ENCODE measurements at places on chromosomes 2 and 18.

- no peak for DNase-seq
These were observed 63.7 kb downstream of the COPS8 start for GRCh38 chr2:237149425-237149824.

DNA sequence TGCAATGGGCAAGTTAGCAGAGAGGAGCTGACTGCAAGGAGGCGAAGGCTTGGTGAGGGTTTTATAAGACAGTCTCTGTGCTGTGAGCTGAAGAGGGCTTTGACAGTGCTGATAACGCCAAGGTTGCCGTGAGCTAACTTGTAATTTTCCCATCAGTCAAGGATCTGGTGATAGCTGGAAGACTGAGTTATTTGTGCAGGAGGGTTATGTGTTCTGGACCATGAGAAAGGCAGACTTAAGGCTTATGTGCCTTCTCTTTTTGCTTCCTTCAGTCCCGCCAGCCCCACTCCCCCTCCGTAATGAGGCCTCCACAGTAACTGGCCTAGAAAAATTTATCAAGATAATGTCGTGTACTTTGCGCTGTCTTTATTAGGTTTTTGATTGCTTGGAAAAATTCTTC, 94.6 kb downstream of the RTP5 start:
- DNase-seq: no peak

GRCh38 chr2:26552641-26553374, 74.9 kb upstream of the OTOF start:
- no peak for DNase-seq

DNA sequence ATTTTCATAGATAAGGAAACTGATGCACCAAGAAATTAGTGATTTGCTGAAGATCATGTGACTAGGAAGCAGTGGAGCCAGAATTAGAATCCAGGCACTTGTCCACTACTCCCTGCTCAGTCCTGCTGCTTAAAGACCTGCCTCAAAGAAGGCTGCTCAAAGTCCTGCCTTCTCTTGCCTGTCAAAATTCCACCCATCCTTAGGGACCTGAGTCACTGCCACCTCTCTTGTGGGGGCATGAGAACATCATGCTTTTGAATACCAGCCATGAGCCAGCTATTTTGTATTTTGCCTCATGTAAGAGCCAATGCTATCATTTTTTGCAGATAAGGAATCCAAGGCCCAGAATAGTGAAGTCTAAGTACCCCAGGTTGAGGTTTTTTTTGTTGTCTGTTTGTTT, 47.1 kb downstream of the DDX1 start:
- DNase-seq: no peak

DNA sequence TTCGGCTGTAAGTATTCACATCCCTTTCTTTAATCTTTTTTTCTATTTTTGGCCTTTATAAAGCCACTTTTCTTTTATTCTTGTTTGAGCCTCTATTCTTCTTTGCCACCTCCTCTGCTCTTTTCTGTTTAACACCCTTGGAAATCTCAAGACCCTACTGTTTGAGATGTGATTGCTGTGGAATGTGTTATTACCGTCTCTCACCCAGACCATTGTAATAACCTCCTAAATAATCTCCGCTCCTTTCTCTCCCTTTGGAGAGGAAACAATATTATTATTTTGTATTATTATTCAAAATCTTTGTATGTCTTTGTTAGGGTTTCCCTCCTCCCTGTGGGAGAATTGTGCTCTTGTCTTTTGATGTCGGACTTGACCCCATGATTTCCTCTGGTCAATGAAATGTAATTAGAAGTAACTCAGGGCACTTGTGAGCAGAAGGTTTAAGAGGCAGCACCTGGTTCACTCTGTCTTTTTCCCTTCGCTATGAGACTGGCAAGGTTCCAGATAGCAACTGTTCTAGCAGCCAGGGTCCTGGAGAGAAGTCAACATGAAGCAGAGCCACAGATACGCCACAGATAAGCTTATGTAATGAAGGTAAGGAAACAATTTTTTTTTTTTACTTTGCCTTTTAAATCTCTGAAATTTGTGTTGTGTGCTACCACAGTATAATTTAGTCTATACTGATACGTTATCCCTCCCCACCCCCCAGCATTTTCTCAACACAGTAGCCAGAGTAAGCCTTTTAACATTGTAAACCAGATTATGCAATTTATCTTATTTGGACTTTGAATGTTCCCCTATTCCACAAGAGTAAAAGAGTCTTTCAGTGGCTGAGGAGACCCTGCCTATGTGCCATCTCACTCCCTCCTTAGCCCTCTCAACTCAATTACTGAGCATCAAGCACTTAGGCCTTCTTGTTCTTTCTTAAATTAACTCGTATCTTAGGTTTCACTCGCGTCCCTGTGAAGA, 601.2 kb upstream of the ZNF804A start:
- DNase-seq: no peak

GRCh38 chr2:190742431-190742830, 93.5 kb downstream of the NAB1 start:
- DNase-seq: no peak

DNA sequence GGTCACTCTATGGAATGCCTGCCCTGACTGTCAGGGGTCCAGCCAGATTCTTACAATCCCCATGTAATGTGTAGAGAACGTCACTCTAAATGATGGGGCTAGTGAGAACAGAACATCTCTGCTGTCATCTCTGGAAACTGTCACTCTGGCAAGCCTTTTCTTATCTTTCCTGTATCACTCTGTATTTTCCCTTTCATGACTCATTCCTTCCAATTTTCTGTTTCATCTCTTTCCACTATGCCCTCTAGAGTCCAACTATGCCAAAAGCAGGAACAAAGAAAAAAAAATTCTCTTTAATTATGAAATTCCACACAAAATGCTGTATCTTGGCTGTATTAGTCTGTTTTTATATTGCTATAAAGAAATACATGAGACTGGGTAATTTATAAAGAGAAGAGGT, 608.8 kb downstream of the ADCYAP1 start:
- DNase-seq: no peak

DNA sequence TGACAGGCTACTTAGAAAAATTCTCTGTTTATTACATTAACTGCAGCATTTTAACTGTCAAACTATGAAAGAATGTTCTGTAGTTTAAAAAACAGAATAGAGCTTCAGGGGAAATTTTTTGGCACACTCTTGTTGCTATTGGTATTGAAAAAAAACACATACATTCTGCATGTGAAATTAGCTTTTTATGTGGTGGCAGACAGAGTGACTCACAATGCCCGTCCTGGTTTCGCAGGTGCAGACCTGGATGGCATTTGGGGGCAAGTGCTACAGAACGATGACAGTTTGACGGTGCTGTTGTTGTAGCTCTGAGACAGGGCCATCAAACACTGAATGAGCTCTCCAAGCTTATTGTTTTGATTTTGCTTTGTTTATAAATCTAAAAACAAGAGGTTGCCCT, 105.0 kb upstream of the MAP3K20 start:
- peak; percentile 52 for DNase-seq

- DNase-seq: no peak
These were observed 223.4 kb upstream of the SMAD2 start for GRCh38 chr18:48153613-48154481.

DNA sequence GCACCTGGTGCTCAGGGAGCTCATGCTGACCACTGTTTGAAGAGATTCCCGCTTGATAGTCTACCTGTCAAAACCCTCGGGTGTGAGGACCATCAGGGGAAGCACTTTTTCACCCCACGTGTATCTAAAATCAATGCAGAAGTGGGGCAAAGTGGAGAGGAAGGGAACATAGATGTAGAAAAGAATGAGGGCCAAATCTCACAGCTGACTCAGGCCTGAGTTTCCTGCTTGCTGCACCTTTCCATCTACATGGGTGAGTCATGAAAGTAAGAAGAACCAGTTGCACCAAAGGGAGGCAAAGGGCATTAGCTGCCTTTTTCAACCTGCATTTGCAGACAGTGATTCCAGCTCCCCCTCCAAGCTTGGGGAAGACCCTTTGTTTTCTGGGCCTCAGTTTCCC, 100.2 kb upstream of the MYCN start:
- no peak for DNase-seq

DNA sequence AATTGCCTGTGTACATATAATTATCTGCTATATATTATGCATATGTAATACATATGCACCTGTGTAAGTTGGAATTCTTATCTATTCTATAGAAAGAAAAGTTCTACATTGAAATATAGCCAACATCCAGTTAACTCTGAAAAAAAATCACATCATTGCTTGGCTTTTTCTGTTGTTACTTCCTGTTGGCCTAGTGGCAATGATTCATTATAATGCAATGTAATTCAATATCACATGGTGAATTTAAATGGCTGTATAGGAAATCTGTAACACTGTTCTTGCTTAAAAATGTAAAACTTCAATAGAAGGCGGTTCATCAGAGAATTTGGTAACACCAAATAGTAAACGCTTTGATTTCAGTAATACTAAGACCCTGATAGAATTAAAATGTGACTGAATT, 44.5 kb upstream of the MAP4K3 start:
- DNase-seq: no peak

- DNase-seq: peak; percentile 41
These were observed 140.0 kb downstream of the MEIS1 start for GRCh38 chr2:66574701-66575624.

DNA sequence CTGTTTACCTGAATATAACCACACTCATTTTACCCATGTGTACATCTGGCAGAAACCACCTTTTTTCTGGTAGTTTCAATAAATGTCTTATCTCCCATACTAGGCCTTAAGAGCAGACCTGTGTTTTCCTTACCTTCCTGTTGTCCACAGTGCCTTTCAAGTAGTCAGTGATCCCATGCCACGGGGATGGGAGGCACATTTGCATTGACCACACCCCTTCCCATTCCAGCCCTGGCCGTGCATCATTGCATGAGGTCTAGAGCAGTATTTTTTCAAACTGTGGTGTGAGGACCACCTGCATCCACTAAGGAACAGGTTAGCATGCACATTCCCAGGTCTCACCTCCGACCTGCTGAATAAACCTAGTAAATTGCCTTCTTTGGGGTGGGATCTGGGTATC, 165.2 kb upstream of the FOSL2 start:
- no peak for DNase-seq

DNA sequence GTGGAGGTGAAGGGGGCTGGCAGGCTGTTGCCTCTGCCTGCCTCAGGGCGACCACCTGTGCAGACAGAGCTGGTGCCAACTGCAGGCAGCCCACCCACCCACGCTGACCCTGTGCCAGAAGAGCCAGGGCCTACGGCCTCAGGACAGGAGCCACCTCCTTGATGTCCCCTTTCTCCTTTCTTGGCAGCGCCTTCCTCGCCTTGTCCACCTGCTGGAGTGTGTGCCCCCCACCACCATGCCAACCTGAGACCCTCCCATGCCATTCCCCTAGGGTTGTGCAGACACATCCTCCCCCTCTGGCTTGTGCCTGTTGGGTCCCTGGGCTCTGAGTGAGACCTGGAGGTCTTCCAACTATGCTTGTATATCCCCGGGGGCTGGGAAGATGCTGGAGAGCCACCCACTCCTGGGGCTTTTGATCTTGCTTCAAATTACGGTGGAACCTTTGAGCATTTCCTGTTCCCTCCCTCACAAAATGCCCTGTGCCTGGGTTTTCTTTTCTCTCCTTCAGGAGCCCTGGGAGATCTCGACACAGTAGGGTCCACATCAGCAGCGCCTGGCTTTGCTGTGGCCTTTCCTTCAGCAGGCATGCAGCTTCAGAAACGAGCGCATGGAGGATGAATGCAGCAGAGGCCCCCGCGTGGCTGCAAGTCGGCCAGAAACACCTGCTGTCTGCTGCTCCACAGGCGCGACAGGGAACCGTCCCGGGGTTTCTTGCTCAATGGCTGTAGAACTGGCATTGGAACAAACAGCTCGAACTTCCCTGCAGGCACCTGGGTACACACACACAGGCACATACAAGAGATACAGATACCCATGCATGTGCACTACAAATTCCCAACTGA, 65.9 kb upstream of the SH3RF3 start:
- DNase-seq: no peak

DNA sequence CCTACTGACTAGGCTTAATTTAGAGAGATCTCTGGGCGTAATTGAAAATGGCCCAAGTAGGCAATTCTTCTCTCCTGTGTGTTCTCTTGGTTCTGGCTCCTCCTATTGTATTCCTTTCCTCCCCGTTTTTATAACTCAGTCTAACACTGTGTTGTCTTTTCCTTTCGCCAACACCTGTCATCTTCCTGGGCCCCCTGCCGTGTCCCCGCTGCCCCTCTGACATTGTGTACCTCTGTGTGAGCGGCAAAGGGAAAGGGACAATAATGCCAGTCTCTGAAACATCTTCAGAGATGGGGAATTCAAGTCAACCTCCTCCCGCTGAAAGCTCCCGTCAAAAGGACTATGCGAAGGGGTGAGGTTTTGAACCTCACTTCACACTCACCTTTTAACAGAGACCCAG, 210.9 kb downstream of the GBX2 start:
- no peak for DNase-seq

DNA sequence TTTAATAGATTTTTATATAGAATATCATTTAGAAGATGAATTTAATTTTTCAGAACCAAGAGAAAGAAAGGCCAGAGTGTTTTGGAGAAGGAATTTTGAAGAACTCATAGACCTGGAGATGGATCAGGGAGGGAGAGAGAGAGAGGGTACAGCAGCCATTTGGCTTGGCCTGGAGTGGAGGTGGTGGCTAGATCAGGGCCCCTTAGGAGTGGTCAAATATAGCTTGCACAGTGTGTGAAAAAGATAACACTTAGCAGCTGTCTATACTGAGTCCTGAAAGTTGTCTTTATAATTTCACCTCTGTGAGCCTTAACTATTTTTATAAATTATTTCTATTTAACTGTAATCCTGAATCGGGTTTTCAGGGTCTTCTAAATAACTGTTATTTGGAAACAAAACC, 38.8 kb upstream of the ACYP2 start:
- no peak for DNase-seq

- DNase-seq: no peak
These were observed 151.7 kb upstream of the ZNF521 start for GRCh38 chr18:25503567-25504081.

GRCh38 chr2:130387804-130388203, 31.9 kb downstream of the PTPN18 start:
- no peak for DNase-seq

DNA sequence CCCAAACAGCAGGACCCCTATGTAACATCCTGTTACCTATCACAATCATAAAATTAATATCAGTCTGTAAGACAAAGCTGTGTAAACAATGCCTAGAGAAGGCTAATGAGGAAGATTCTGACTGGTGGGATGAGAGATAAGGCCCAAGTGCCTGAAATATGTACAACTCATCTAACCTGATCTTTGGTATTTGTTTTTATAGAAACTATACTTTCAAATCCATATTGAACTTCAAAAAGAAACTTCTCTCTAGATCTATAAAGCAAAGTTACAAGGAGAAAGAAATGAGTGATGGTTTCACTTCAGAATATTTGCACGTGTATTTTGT, 36.1 kb upstream of the ITGA4 start:
- no peak for DNase-seq

GRCh38 chr18:11906926-11907874, 917 bp downstream of the MPPE1 start:
- no peak for DNase-seq
